ENCODE measurements at places on chromosomes 6 and 20.

GRCh38 chr6:99498421-99498820, 16.8 kb downstream of the USP45 start:
- no peak for DNase-seq

- DNase-seq = no peak
Measured at GRCh38 chr20:13817342-13817741, 32.5 kb downstream of the NDUFAF5 start.

- DNase-seq = no peak
Measured at GRCh38 chr6:56875961-56876360, 78.9 kb upstream of the BEND6 start.

- DNase-seq = no peak
Measured at GRCh38 chr6:84002226-84002625, 31.3 kb upstream of the MRAP2 start.

DNA sequence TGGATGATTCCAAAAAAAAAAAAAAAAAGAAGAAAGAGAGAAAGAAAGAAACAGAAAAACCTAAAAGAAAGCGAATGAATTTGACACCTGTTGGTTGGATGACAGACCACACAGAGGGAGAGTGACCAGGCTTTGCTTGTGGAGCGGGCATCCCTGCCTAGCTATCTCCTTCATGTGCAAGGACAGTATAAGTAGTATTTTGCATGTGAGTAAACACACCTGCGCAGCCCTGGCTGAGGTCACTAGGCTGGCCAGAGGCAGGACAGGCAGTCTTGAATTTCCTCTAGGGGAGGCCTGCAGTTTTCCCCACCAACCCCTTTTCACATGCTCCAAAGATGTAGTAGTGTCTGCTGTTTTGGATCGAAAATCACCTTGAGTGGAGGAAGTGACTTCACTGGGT, 126.4 kb downstream of the CCDC170 start:
- DNase-seq = no peak

- no peak for DNase-seq
Measured at GRCh38 chr6:43188426-43188825, 6.4 kb downstream of the CUL9 start.

GRCh38 chr6:161360520-161360919, 86.7 kb upstream of the AGPAT4 start:
- no peak for DNase-seq

GRCh38 chr20:38213607-38213940, 47.0 kb downstream of the KIAA1755 start:
- no peak for DNase-seq

- DNase-seq = no peak
Measured at GRCh38 chr20:24744747-24745146, 204.3 kb upstream of the CST7 start.

DNA sequence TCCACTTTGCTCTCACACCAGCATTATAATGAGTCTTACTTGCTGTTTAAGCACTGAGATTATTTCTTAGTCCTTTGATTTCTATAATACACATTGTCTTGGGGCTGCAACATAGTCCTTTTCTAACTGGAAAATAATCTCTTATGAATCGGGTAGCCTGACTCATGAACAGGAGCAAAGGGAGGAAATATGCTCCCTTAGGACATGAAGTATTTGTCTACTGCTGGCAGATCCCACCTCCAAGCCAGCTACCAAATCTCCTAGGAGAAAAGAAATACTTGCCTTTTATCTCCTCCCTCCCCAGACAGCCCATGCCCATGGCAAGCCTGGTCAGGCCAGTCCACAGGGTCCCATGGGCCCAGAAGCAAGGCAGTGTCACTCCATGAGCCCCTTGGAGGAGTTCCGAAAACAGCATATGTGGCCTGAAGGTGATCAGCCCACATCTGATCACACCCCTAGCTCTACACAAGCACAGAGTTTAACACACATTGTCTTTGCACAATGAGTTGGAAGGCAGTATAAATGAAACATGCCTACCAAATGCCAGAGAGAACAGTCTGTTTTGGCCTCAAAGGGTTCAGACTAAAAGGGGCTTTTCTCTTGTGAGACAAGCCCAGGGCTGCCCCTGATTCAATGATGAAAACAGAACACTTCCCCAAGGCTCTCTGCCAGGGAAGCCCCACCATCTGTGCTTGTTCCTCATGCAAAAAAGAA, 37.1 kb upstream of the SLC4A11 start:
- DNase-seq = no peak

- DNase-seq = no peak
Measured at GRCh38 chr6:15871276-15871675, 208.4 kb upstream of the DTNBP1 start.

DNA sequence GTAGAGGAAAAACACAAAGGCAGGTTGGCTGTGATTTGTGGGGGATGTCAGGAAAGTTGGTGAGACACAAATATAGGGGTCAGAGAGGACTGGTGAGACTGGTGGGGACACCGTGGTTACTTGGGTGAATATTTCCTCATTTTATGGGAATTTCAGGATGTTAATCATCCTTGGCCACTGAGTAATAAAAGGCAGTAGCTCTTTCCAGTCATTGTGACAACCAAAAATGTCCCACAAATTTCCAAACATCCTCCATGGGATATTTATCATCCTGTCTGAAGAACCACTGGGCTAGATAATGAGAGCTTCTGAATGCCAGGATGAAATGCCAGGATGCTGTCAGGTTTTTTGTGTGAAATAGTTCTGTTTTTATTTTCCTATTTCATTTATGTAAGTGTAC, 374.1 kb downstream of the CD109 start:
- no peak for DNase-seq

- no peak for DNase-seq
Measured at GRCh38 chr6:111250791-111251354, 163.6 kb downstream of the SLC16A10 start.

GRCh38 chr6:106757722-106758467, 128.5 kb downstream of the QRSL1 start:
- DNase-seq = no peak

GRCh38 chr6:119027465-119027864, 51.0 kb downstream of the FAM184A start:
- no peak for DNase-seq

- no peak for DNase-seq
Measured at GRCh38 chr6:33668914-33669313, 42.6 kb downstream of the UQCC2 start.

- no peak for DNase-seq
Measured at GRCh38 chr20:1203630-1204029, 376 bp downstream of the C20orf202 start.

GRCh38 chr20:5919626-5920544, 30.4 kb downstream of the TRMT6 start:
- no peak for DNase-seq

GRCh38 chr6:65671922-65672321, 35.1 kb downstream of the EYS start:
- DNase-seq = no peak

DNA sequence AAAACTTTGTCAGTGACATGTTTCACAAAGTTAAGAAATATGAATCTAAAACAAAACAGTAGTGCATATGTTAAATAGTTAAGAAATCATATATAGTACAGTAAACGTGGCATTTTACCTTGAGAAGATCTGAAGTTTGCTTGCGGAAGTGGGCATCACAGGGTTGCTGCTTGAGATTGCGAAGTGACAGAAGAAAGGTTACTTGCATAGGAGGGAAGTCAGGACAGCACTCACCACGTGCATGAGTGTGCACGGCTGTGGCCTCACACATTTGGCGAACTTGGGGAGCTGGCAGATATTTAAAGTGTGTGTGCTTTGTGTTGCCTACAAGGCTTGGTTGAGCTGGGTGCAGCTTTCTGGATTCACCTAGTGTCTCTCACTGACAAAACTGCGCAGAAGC, 431.5 kb upstream of the ARID1B start:
- no peak for DNase-seq

DNA sequence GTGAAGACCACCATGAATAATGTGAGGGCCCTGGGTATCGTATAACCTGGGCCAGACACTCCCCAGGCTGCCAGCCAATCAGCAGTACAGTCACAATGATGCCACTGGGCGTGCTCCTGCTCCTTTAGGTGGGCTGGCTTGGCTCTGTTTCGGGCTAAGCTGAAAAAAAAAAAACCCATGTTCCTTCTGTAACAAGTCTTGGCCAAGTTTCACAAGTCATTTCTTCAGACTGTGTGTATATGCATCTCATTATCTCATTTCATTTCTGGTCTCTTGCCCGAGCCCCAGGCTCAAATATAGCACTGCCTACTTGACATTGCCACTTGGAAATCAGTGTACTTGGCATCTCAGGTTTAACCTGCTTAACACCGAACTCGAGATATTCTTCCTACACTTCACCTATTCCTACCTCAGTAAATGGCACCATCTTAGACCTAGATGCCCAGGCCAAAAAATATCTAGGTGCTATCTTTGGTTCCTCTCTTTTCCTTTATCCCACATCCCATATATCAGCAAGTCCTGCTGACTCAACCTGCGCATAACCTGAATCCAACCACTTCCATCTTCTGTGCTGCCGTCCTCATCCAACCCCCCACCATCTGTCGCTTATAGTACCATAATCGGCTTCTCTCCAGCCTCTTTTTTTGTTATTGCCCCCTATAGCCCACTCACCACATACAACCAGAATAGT, 1.8 kb downstream of the UQCC2 start:
- DNase-seq = no peak

DNA sequence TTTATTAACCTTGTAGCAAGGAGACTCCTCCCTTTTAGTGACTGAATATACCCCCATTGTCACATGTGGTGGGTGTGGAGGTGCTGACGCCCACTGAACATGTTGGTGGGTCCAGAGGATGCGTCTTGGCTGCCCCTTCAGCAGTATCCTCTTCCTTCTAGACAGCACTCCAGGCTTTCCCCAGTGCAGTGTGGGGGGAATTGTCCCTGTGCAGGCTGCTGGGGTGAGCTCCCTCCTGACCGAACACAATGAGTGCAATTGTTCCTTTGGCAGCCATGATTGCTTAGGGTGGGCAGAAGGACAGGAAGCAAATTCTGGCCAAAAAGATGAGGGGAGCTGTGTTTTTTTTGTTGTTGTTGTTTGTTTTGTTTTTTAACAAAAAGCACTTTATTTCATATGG, 209.3 kb upstream of the PDE10A start:
- no peak for DNase-seq

GRCh38 chr20:31764641-31765305, 25.7 kb downstream of the TPX2 start:
- no peak for DNase-seq

DNA sequence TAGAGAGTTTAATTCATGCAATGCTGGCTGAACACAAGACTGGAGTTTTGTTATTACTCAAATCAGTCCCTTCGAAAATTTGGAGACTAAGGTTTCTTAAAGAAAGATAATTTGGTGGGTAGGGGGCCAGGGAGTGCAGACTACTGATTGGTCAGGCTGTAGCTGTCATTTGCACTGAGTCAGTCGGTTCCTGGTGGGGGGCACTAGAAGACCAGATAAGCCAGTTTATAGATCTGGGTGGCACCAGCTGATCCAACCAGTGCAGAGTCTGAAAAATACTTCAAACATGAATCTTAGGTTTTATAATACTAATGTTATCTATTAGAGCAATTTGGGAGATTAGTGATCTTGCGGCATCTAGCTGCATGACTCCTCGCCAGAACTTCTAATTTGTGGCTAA, 530.7 kb downstream of the NKAIN2 start:
- no peak for DNase-seq

DNA sequence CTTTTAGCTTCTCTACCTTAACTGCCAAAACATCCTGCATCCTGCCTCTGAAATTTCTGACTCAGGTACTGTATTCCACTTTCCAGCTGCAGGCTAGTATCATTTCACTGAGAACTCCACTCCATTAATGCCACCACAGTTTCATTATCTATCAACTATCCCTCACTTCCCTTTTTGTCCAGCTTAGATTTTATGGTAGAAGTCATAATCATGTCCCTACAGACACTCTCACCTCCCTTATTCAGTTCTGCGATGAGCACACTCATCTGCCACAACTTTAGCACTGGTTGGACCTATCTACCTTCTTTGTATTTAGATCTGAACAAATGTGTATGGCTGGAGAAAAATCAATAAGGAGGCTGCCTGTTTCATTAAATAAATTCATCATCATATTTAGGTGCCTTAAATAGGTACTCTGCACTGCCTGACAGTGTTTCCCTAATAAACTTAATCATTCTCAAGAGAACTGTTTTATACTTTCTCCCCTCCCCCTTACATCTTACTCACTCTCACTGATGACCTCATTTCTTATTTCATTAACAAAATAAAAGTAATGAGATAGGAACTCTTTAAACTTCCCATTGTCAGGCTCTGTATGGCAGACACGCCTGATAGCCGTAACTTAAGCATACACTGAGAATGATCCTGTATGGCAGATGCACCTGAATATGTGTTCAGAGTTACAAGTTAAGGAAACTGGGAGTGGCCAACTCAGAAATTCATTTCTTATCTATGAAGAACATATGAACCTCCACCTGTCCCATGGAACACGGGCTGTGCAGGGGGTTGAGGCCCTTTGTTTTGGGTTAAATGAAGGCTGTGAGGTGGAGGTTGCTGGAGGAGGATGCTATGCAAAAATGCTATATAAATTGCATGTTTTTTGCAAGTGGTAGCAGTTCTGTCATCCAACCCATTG, 95.3 kb upstream of the MAN1A1 start:
- DNase-seq = no peak

DNA sequence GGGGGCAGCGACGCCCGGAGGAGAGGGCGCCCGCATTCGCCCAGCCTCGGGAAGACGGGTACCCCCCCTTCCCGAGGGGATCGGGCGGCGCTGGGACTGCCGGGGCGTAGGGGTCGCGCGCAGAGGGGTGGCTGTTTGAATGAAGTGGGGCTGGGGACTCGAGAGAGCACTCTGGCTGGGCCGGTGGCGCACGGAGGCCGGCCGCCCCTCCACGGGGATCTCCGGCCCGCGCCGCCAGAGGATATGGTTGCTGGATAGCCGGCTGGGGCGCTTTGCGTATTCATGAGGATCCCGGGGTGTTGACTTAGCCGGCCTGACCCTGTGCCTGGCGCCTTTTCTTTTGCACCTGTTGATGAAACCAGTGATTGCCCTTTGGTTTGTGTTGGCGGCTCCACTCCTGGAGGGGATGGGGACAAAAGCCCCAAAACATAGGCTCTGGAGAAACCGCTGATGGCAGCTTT, 469 bp downstream of the SYNJ2 start:
- DNase-seq = no peak

- DNase-seq = no peak
Measured at GRCh38 chr6:122322824-122323223, 76.6 kb upstream of the HSF2 start.

- no peak for DNase-seq
Measured at GRCh38 chr6:89818977-89819335, 638 bp downstream of the MDN1 start.

DNA sequence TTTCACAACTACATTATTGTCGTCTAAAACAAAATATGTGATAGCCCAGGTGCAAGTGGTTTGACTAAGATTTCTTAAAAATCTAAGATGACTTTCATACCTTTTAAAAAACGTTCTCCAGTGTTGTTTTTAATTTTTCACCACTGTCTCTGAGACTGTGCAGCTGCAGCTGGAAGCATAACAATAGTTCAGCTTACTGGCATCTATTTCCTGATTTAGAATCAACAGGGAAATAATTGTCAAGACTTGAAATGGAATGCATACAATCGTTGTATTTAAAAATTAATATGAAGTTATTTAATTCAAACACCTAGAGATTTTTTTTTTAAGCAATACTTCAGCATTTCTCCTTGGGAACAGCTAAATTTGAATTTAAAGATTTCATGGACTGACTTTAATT, 982.0 kb upstream of the EPHA7 start:
- DNase-seq = no peak
